ENCODE measurements at places on chromosomes 1 and 21.
A peak's percentile ranks its signal among the peaks of the same experiment; 100 is the strongest.

- no peaks in the 10 kb centered on the region for H3K27me3 ChIP-seq
- no peak overlapping the region for H3K27ac ChIP-seq
- no peaks in the 10 kb centered on the region for H3K4me1 ChIP-seq
Measured at GRCh38 chr1:177558372-177558771, 387.6 kb downstream of the BRINP2 start.

DNA sequence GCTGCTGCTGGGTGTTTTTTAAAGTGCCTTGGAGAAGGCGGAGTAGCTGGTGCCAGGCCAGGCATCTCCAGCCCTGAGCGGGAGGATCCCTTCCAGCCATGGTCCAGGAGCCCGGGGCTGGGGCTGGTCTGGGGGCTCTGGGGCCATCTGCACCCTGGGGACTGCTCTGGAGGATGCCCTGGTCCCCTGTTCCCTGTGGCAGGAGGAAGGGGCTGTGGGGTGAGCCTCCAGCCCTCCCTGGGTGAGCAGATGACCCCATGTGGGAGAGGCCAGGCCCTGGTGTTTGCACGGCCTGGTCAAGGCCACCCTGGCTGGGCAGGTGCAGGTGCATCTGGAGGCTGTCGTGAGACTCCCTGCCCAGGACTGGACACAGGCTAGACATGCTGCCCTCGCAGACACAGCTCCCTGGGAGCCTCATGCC lies 56.7 kb downstream of the SLX9 start:
- no peak overlapping the region for H3K27ac ChIP-seq
- no peaks in the 10 kb centered on the region for H3K36me3 ChIP-seq
- H3K4me1 ChIP-seq = peaks cover 4% of the 10 kb centered on the region
- H3K27me3 ChIP-seq = no peaks in the 10 kb centered on the region
- no peak overlapping the region for H3K4me3 ChIP-seq

- no peaks in the 10 kb centered on the region for H3K4me1 ChIP-seq
- DNase-seq = peak; percentile 29
- no peaks in the 10 kb centered on the region for H3K36me3 ChIP-seq
- H3K27me3 ChIP-seq = no peaks in the 10 kb centered on the region
- no peak overlapping the region for H3K4me3 ChIP-seq
Measured at GRCh38 chr1:32639489-32640075, 10.8 kb downstream of the ZBTB8OS start.

DNA sequence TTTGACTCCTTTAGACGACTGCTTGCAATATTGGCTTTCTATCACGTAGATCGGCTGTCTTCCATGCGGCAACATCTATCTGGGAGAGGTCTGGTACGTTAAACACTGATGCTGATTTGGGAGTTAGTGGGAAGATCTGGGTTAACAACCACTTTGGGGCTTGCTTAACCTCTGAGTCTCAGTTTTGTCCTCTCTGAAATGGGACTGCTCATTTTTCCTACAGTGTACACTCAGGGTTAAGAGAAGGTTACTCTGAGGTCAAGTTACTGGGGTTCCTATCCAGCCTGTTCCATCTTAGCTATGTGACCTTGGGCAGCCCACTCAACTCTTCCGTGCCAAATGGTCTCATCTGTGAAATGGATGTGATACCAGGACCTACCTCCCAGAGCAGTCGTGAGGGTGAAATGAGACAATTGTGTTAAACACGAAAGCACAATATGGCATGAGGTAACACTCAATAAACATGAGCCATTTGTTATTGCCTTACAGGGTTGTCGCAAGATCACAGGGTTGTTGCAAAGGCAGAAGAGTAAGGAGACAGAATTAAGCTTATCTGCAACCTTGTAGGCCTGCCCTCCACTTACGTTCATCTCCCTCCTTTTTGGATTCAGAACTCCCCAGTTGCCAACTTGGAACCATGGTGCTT lies 5.6 kb downstream of the ABCA4 start:
- DNase-seq = no peak
- H3K27ac ChIP-seq = no peak overlapping the region
- no peaks in the 10 kb centered on the region for H3K27me3 ChIP-seq
- H3K4me1 ChIP-seq = peaks cover 12% of the 10 kb centered on the region
- no peak overlapping the region for H3K4me3 ChIP-seq

DNA sequence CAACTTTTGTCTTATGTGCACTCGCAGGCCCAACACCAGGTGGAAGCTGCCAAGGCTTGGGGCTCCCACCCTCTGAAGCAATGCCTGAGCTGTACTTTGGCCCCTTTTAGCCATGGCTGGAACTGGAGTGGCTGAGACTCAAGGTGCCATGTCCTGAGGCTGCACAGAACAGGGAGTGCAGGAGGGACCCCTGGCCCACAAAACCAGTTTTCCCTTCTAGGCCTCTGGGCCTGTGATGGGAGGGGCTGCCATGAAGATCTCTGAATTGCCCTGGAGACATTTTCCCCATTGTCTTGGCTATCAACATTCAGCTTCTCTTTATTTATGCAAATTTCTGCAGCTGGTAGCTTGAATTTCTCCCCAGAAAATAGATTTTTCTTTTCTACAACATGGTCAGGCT lies 57.6 kb downstream of the ROR1 start:
- no peaks in the 10 kb centered on the region for H3K27me3 ChIP-seq
- no peak overlapping the region for H3K4me3 ChIP-seq
- H3K27ac ChIP-seq = no peak overlapping the region
- H3K36me3 ChIP-seq = no peaks in the 10 kb centered on the region
- peaks cover 29% of the 10 kb centered on the region for H3K4me1 ChIP-seq

DNA sequence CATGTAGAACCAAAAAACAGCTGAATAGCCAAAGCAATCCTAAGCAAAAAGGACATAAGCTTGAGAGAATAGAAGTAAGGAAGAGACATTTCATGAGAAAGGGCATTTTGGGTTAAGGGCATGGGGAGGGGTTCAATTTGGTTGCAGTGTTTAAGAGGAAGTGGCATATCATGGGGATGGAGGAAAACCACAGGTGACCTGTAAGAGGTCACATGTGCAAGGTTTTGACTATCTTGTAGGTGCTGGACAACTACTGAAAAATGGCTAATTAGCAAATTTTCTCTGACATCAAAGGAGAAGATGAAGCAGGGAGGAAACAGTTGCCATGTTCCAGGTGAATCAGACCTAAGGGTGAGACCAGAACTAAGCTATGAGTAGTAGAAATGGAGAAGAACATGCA lies 31.3 kb upstream of the ROR1 start:
- no peak overlapping the region for H3K4me3 ChIP-seq
- DNase-seq = no peak
- no peaks in the 10 kb centered on the region for H3K4me1 ChIP-seq
- H3K27ac ChIP-seq = no peak overlapping the region
- no peaks in the 10 kb centered on the region for H3K27me3 ChIP-seq
- H3K36me3 ChIP-seq = no peaks in the 10 kb centered on the region

- H3K36me3 ChIP-seq = no peaks in the 10 kb centered on the region
- H3K4me3 ChIP-seq = no peak overlapping the region
- H3K4me1 ChIP-seq = 0 out of 2 replicates have a peak, but pooled peaks cover 6% of the 10 kb centered on the region
- no peaks in the 10 kb centered on the region for H3K27me3 ChIP-seq
Measured at GRCh38 chr1:84780000-84780716, 89.9 kb upstream of the SSX2IP start.

GRCh38 chr1:83799594-83799993 lies 199.3 kb downstream of the TTLL7 start:
- no peaks in the 10 kb centered on the region for H3K27me3 ChIP-seq
- H3K4me1 ChIP-seq = no peaks in the 10 kb centered on the region
- H3K36me3 ChIP-seq = no peaks in the 10 kb centered on the region
- H3K4me3 ChIP-seq = no peak overlapping the region
- no peak overlapping the region for H3K27ac ChIP-seq
- DNase-seq = peak; percentile 3

DNA sequence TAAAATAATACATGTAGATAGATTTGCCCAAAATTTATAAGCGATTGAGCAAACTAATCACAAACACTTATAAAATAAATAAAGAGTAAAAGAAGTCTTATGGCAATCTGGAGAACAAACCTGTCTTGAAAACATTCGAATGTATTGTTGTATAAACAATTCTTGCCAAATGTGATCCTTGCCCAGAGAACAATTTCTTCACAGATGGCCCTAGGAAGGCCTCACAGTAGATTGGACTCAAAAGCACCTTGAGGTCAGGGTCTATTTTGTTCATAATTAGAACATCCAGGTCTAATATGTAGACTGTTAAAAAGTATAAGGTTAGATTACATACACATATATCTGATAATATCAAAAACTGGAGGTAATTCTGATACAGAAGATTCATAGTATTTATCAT lies 202.4 kb downstream of the KCNT2 start:
- no peaks in the 10 kb centered on the region for H3K36me3 ChIP-seq
- no peak overlapping the region for H3K27ac ChIP-seq
- H3K27me3 ChIP-seq = no peaks in the 10 kb centered on the region
- H3K4me1 ChIP-seq = peaks cover 26% of the 10 kb centered on the region
- no peak for DNase-seq
- H3K4me3 ChIP-seq = no peak overlapping the region

DNA sequence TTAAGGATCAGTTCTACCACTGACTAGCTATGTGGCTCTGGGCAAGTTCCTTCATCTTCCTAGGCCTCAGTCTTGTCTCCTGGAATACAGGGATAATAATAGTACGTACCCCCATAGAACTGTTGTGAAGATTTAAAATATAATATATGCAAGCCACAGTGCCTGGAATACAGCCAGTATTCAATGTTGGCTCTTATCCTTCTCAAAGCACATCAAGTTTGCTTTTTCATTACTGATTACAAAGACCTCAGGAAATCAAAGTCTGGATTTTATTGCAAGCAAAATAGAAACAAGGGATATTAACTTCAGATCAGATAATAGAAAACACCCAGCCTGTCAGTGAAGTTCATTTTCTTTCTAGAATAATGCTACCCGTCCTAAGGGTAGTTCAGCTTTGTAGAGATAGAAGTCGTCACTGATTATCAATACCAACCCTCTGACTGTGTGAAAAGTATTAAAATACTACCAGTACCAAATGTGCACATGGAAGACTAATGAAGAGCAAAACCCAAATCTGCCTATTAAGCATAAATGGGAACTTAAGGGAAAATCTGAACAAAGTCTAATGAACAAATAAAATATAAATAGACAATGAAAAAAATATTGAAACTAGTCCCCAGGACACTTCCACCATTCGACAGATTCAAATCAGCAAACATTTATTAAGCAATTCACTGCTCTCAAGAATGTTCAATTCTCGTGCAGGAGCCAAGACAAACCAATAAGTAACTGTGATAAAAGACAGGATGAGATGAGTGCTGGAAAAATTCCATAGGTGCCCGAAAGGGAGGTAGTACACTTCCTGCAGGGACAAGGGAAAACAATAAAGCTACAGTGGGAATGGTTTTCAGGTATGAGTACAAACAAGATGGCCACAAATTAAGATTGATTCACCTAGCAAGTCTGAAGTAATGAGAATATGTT lies 206.2 kb downstream of the SMYD3 start:
- no peak overlapping the region for H3K27ac ChIP-seq
- no peak overlapping the region for H3K4me3 ChIP-seq
- H3K36me3 ChIP-seq = no peaks in the 10 kb centered on the region
- no peaks in the 10 kb centered on the region for H3K27me3 ChIP-seq
- no peak for DNase-seq

DNA sequence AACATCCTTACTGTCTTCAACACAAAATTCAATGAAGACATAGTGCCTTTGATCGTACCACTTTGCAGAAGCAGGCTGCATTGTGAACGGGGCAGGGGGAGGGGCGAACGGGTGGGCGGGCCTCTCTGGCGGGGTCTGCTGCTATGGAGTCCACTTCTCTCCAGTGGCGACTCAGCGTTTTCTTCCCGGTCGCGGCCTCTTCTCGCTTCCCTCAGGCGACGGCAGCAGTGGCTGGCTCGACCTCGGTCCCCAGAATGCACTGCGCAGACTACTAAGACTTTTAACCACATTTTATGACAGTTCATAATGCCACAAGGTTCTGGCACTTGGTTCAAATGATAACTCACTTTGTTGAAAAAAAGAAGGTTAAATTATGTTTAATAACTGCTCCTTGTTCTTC lies 21.2 kb downstream of the GBP2 start:
- no peak for DNase-seq
- H3K27ac ChIP-seq = no peak overlapping the region
- peaks cover 3% of the 10 kb centered on the region for H3K4me1 ChIP-seq
- H3K4me3 ChIP-seq = no peak overlapping the region
- H3K27me3 ChIP-seq = no peaks in the 10 kb centered on the region
- H3K36me3 ChIP-seq = no peaks in the 10 kb centered on the region

DNA sequence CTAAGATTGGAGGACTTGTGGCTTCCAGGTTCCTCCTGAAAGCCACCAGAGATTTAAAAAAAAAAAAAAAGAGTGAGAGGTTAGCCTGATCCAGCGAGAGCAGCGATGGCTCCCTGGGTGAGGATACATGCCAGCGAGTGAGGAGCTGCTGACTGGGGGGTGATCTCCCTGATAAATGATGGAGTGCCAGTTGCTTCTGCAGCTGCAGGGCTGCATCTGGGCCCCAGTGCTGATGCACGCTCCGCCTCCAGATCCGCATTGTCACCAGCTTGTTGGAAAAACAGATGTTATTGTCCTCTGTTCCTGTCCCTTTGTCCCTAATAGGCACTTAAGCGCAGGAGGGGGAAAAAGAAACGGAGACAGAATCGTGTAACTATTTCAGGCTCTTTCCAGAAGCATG lies 28.6 kb downstream of the UBIAD1 start:
- H3K27ac ChIP-seq = no peak overlapping the region
- H3K4me3 ChIP-seq = no peak overlapping the region
- H3K27me3 ChIP-seq = no peaks in the 10 kb centered on the region

DNA sequence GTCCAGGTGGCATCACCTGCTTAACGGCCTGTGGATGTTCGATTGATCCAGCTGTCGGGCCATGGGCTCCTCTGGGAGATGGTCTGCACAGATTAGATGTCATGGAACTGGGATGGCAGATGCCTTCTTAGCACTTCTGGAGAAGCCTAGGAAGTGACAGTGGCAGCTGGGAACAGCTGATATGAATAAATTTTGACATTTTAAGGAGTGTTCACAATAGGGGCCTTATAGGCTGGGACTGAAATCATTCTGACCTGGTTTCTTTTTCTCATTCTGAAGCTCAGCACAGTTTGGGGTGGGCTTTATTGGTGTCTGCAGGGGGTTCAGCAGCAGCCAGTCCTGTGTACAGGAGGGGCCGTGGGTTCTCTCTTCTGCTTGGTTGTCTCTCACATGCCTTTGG lies 175.3 kb downstream of the CACNA1E start:
- H3K27ac ChIP-seq = no peak overlapping the region
- H3K36me3 ChIP-seq = no peaks in the 10 kb centered on the region
- no peaks in the 10 kb centered on the region for H3K27me3 ChIP-seq
- H3K4me3 ChIP-seq = no peak overlapping the region
- no peaks in the 10 kb centered on the region for H3K4me1 ChIP-seq

- H3K4me1 ChIP-seq = peaks cover 3% of the 10 kb centered on the region
- no peaks in the 10 kb centered on the region for H3K27me3 ChIP-seq
- no peak overlapping the region for H3K4me3 ChIP-seq
- no peaks in the 10 kb centered on the region for H3K36me3 ChIP-seq
Measured at GRCh38 chr1:107821340-107821739, 143.6 kb downstream of the VAV3 start.

DNA sequence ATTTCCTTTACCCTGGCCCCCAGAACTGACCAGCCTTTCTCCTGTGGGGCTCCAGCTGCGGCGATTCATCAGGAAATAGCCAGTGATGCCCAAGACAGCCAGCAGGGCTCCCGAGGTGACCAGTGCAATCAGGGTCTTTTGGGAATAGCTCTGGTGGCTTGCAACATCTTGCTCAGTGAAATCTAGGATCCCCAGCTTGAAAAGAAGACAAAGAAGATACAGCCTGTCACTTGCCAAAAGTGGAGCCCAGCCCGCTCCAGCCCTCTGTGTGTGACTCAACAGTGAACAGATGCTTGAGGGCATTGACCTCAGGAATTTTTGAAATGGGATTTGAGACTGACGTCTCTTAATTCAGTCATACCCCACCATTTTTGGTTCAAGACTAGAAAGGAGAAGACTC lies 22.3 kb downstream of the CD34 start:
- H3K27ac ChIP-seq = peak overlapping the region; percentile 85
- H3K4me3 ChIP-seq = no peak overlapping the region
- no peaks in the 10 kb centered on the region for H3K36me3 ChIP-seq
- H3K4me1 ChIP-seq = peaks cover 37% of the 10 kb centered on the region
